ENCODE measurements at places on chromosomes 3 and 15.

GRCh38 chr15:34122771-34123183 is 20.9 kb downstream of the PGBD4 start:
- no peak for DNase-seq

DNA sequence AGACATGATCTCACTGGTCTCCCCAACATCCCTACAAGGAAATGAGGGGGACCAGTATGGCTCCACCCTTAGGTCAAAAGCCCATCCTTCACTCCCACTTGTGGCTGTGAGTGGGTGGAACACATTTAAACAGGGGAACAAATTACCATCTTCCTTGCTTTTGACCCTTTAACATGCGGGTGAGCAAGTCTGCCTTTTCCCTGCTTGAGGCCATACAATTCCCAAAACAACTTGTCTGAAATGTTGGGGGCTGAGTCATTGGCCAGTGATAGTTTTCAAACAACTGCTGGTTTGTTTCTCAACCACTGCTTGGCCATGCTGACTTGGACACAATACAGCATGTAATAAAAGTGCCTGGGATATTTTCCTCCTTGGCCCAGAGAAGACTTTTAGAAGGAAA is 39.6 kb downstream of the COL8A1 start:
- DNase-seq: no peak

GRCh38 chr15:66452420-66452819 is 45.1 kb downstream of the SNAPC5 start:
- no peak for DNase-seq

DNA sequence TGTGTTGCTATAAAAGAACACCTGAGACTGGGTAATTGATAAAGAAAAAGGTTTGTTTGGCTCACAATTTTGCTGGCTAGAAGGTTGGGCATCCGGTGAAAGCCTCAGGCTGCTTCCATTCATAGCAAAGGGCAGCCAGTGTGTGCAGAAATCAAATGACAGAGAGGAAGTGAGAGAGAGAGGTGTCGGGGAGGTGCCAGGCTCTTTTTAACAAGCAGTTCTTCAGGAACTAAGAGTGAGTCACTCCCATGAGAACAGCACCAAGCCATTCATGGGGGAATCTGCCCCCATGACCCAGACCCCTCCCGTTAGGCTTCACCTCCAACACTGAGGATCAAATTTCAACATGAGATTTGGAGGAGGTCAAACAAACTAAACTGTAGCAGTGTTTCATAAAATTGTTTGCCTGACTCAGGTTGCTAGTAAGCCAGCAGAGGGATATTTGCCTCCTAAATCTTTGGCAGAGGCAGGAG is 4.5 kb upstream of the PARP15 start:
- DNase-seq: peak; percentile 84

DNA sequence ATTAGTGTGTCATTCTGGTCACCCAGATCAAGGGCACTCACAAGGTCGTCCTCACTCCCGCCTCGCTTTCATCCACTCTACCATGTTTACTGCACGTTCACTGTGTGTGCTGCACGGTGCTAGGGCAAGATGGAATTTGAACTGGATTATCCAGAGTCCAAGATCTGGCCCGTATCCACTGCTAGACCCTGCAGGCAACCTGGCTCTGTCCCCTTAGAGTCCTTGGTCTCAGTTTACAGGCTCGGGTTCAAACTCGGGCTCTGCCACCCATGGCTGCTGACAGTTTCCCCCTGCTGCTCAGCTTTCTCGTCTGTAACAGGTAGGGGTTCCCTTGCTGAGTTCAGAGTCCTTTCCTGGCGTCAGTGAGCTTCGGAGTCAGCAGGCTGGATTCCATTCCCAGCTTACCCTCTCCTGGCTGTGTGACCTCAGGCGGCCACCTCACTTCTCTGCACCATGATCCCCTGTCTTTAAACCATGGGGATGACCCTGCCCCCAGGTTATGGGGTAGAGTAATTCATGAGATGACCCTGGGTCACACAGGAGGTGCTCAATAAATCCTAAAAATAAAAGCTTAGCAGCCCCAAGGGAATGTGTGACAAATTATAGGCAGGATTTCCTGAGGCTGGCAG is 79.6 kb upstream of the SLC6A6 start:
- DNase-seq: no peak

Measured in Kasumi-1 (cell line).